ENCODE measurements at places on chromosomes 3 and 15. TPM values are rescaled to one million over a fixed set of nuclear protein-coding genes. Genes with fewer than 3 reads are reported as not detected.
A peak's percentile ranks its signal among the peaks of the same experiment; 100 is the strongest.

- H3K4me3 ChIP-seq: no peak overlapping the region
- H3K4me1 ChIP-seq: peaks cover 24% of the 10 kb centered on the region
- DNase-seq: no peak
- peaks cover 3% of the 10 kb centered on the region for H3K27me3 ChIP-seq
These were observed 46.4 kb upstream of the SLCO3A1 start for GRCh38 chr15:91807122-91807521.

DNA sequence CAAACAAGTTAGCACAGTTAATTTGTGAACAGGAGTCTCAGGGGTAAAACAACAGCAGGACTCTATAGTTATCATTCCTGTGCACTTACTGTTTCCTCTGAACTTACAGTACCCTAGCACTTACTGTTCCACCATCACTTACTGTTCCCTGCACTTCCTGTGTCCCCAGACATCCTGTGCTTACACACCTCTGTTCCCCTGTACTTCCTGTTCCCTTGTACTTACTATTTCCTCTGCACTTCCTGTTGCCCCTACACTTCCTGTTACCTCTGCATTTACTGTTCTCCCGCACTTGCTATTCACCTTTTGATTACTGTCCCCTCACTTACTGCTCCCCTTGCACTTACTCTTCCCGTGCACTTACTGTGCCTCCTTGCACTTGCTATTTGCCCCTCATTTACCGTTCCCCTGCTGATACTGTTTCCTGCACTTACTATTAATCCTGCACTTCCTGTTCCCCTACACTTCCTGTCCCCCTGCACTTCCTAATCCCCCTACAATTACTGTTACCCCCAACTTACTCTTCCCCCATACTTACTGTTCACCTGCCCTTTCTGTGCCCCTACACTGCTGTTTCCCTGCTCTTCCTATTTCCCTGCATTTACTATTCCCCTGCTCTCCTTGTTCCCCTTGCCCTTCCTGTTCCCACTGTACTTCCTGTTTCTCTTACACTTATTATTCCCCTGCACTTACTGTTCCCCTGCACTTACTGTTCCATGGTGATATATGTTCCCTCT, 30.3 kb downstream of the TPRA1 start:
- H3K27ac ChIP-seq: no peak overlapping the region
- peaks cover 3% of the 10 kb centered on the region for H3K4me1 ChIP-seq
- no peak overlapping the region for H3K4me3 ChIP-seq
- H3K27me3 ChIP-seq: peaks cover 7% of the 10 kb centered on the region
- no peak for DNase-seq

- H3K4me3 ChIP-seq: no peak overlapping the region
- no peak overlapping the region for H3K27ac ChIP-seq
- H3K27me3 ChIP-seq: no peaks in the 10 kb centered on the region
These were observed 1142.1 kb upstream of the CADM2 start for GRCh38 chr3:83816653-83817052.

DNA sequence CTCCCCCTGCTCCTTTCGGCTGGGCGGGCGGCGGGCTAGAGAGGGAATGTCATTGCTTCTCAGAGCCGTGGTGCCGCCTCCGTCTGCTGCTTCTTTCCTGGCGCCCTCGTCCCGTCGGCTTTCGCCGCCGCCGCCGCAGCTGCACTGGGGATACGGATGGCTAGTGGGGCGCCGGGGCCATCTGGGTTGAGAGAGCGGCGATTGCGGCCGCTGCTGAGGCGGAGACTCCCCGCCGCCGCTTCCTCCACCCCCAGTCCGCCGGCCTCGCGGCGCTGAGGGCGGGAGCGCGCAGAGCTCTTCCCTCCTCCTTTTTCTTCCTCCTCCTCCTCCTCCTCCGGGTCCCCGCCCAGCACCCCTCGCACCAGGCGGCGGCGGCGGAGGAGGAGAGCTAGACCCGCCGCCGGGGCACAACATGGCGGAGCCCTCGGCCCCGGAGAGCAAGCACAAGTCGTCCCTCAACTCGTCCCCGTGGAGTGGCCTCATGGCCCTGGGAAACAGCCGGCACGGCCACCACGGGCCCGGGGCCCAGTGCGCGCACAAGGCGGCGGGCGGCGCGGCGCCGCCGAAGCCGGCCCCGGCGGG, at the start of gene STT3B:
STT3B (plus strand) TSS at position 339 of the 582 bp plus-strand sequence; CDS start at position 413, 74 bp downstream.
- peak; percentile 84 for DNase-seq
- peaks cover 20% of the 10 kb centered on the region for H3K4me1 ChIP-seq
- peak within 1 kb of the TSS; percentile 96 for H3K4me3 ChIP-seq

DNA sequence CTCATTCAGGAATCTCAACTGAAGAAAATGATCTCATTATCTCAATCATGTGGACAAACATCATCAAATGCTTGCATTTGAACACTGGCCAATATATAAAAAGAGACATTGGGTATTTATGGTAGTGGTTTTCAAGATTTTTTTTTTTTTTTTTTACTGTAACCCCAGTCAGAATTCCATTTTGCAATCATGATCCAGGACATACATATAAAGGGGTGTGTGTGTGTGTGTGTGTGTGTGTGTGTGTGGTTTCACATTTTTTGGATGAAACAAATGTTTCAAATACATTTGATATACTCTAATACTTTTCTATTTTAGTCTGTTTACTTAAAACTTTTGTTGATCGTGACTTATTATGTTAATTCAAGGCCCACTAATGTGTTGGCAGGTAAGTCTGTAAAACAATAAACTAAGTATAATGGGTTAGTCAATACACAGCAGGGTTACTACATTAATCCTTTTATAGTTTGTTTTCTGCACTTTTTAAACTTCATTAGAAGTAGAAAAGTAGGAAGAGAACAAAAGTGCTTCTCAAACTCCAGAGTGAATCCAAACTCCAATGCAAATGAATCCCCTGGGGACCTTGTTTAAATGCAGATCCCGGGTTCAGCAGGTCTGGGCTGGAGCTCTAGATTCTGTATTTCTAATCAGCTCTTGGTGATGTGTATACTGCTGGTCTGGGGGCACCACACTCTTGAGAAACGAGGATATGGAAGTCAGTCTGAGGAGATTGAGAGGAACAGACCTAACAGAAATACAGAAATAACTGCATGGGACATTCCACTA, 17.6 kb downstream of the THRB start:
- no peak overlapping the region for H3K27ac ChIP-seq
- no peaks in the 10 kb centered on the region for H3K27me3 ChIP-seq
- no peak for DNase-seq
- no peak overlapping the region for H3K4me3 ChIP-seq
- no peaks in the 10 kb centered on the region for H3K36me3 ChIP-seq

- no peaks in the 10 kb centered on the region for H3K4me1 ChIP-seq
- peaks cover 5% of the 10 kb centered on the region for H3K27me3 ChIP-seq
- DNase-seq: no peak
- no peaks in the 10 kb centered on the region for H3K36me3 ChIP-seq
- H3K4me3 ChIP-seq: no peak overlapping the region
These were observed 35.0 kb upstream of the TJP1 start for GRCh38 chr15:29857221-29857789.

DNA sequence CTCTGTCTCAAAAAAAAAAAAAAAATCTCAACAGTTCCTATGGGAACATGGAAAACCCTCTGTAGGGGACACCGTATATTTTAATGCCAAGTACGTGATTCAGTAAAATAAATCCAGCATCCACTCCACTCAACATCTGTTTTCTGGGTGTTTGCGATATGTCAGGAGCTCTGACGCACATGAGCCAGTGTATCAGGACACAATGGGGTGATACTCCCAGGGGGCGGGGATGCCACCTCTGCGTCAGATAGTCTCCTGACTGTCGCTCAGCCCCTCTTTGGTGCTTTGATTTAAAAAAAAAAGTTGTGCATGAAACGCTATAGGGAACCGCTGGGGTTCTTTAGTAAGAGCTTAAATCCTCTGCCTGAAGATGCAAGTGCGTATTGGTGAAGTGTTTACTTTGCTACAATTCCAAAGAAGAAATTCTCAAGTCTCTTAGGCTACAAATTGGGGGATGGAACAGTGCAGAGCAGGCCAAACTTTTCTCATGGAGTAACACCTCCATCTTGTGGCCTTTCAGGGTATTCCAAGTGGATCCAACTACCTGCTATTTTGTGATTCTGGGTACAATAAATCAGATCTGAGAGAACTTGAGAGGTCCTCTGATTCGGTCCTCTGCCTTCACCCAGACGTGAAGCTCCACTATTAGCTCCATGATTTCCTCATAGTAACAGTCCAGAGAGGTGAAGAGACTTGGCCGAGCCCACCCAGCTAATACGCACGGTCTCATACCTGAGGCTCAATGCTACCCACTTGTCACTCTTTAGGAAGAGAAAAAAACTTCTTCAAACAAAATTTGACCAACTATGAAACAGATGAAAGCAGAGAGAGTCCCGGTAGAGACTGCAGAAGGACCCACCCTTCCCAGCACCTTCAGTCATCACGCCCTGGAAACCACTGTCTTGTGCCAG, 9.3 kb upstream of the NR2E3 start:
- no peak overlapping the region for H3K27ac ChIP-seq
- H3K4me3 ChIP-seq: no peak overlapping the region
- H3K36me3 ChIP-seq: no peaks in the 10 kb centered on the region
- no peaks in the 10 kb centered on the region for H3K4me1 ChIP-seq
- H3K27me3 ChIP-seq: peaks cover 4% of the 10 kb centered on the region
- no peak for DNase-seq

- no peaks in the 10 kb centered on the region for H3K36me3 ChIP-seq
These were observed 52.3 kb downstream of the WNT5A start for GRCh38 chr3:55434789-55435188.

GRCh38 chr3:190621927-190622326, 108.0 kb downstream of the IL1RAP start:
- no peak for DNase-seq
- H3K36me3 ChIP-seq: peaks cover 67% of the 10 kb centered on the region
- H3K27me3 ChIP-seq: no peaks in the 10 kb centered on the region
- H3K27ac ChIP-seq: no peak overlapping the region
- peaks cover 75% of the 10 kb centered on the region for H3K4me1 ChIP-seq
- H3K4me3 ChIP-seq: no peak overlapping the region

GRCh38 chr3:56725175-56725574, 42.1 kb upstream of the TASOR start:
- H3K4me3 ChIP-seq: peak overlapping the region; percentile 69
- peaks cover 81% of the 10 kb centered on the region for H3K36me3 ChIP-seq
- H3K27me3 ChIP-seq: no peaks in the 10 kb centered on the region

DNA sequence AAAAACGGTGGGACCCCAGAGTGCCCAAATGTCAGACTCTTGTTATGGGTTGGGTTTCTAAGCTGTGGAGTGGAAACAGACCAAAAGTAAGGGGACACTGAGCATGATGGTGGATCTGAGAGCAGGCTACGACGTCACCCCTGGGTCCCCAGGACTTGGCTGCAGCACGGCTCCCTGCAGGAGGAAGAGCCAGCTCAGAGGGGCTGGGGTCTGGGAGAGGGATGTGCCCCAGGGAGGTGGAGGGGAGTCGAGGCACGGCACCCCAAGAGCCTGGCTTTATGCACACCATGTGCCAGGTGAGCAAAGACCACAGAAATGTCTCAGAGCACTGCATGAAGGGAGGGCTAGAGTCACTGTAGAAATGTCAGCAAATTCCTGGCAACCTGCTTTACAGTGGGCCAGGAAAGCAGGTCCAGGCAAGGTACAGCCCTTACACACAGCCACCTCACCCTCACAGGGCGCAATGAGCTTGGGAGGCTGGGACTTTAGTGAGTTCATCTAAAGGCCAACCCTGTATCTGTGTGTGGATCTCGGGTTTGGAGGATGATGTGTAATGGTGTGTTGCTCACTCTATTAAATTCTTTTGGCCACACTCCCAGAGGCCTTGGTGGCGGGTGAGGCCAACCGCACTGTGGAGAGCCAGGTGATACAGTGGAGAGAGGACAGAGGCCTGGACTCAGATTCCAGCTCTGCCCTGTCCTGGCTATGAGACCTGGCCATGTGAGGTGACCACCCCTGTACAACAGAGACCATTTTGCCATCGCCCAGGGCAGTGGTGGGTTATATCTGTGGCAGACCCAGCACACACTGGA, 14.1 kb downstream of the CTSH start:
- H3K27ac ChIP-seq: no peak overlapping the region
- H3K4me1 ChIP-seq: peaks cover 6% of the 10 kb centered on the region
- no peak overlapping the region for H3K4me3 ChIP-seq
- H3K27me3 ChIP-seq: no peaks in the 10 kb centered on the region
- peaks cover 28% of the 10 kb centered on the region for H3K36me3 ChIP-seq

DNA sequence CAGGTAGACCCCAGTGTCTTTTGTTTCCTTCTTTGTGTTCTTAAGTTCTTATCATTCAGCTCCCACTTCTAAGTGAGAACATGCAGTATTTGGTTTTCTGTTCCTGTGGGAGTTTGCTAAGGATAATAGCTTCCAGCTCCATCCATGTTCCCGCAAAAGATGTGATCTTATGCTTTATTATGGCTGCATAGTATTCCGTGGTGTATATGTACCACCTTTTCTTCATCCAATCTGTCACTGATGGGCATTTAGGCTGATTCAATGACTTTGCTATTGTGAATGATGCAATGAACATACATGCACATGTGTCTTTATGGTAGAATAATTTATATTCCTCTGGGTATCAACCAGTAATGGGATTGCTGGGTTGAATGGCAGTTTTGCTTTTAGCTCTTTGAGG, 24.4 kb downstream of the MCCC1 start:
- no peak overlapping the region for H3K27ac ChIP-seq
- no peak for DNase-seq
- H3K36me3 ChIP-seq: peaks cover 72% of the 10 kb centered on the region

- peaks cover 6% of the 10 kb centered on the region for H3K27me3 ChIP-seq
- no peak overlapping the region for H3K27ac ChIP-seq
- no peak overlapping the region for H3K4me3 ChIP-seq
These were observed 68.7 kb upstream of the CGNL1 start for GRCh38 chr15:57307527-57308169.

DNA sequence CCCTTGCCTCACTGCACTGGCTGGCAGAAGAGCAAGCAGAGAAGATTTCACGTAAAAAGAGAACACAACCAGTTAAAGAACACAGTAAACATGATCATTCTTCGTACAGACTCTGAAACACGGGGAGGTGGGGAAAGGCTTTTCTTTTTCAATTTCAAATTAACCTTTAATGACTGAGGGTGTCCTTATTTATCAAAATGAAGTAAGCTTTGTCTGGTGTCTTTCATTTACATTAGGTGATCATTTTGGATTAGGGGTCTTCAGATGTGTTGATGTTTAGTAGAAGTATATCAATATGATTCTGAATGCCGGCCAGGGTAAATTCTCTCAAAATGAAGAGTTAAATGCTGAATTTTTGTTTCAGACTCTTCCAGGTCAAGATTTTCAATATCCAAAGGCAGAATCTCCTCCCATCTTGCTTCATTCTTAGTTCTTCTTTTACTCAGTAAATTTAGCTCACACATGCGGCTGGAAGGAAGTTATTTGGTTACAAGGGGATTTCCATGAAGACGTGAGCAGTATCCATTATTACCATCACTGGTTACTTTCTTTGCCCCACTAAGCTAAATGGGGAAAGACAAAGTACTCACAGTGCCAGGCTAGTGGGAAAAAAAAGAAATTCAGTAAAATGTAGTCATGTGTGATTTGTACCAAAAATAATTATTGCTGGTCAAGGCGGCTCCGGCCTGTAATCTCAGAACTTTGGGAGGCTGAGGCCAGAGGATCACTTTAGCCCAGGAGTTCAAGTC, 272.2 kb upstream of the NR2F2 start:
- peaks cover 20% of the 10 kb centered on the region for H3K27me3 ChIP-seq
- H3K4me1 ChIP-seq: peaks cover 4% of the 10 kb centered on the region
- no peak for DNase-seq
- H3K4me3 ChIP-seq: no peak overlapping the region
- H3K36me3 ChIP-seq: no peaks in the 10 kb centered on the region

The DUT gene
- total RNA-seq: 204 TPM

The ATP13A5 gene
- not detected for total RNA-seq

The MKRN2OS gene
- not detected for total RNA-seq

The SLC22A14 gene
- total RNA-seq: not detected

The AADAC gene
- not detected for total RNA-seq

The LCTL gene
- total RNA-seq: not detected

The CCR2 gene
- total RNA-seq: 1.1 TPM

The STRA6 gene
- total RNA-seq: not detected

The ROPN1 gene
- total RNA-seq: not detected

Measured in activated T-helper 2 cell treated with anti-CD3 and anti-CD28 coated beads, Interferon-gamma antibody, Interleukin-2, Interleukin-4, amounts not matched to agents 10 μg/mL and 5 μg/mL and 100 μg/mL, durations not matched to agents 14 hours and 24 hours and 36 hours (primary cell).